Stimulated activated CD8-positive, alpha-beta memory T cell treated with anti-CD3 and anti-CD28 coated beads, Interleukin-7, amount 100 ng/mL, for 1 hour (primary cell): ENCODE measurements at places on chromosomes 7 and 10.

- no peak for DNase-seq
Observed at GRCh38 chr7:117836-118614, 74.3 kb upstream of the FAM20C start.

DNA sequence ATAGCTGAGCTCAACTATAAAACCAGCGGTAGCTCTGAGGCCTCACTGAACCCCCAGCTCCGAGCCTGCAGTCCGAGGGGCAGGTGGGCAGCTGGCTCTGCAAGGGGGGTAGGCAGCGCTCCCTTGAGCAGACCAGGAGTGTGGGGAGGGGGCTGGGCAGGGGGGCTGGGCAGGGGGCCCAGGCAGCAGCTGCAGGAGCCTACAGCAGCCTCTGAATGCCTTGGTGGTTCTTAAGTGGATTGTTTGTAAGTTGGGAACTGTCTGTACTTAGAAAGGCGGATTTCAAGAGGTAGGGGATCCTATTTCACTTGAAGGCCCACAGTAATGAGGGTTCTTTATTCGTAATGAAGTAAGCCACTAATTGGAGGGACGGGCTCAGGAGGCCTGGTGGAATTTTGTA lies 72.3 kb downstream of the ICA1 start:
- DNase-seq = no peak

- no peak for DNase-seq
Observed at GRCh38 chr10:612696-613095, 76.8 kb downstream of the DIP2C start.

DNA sequence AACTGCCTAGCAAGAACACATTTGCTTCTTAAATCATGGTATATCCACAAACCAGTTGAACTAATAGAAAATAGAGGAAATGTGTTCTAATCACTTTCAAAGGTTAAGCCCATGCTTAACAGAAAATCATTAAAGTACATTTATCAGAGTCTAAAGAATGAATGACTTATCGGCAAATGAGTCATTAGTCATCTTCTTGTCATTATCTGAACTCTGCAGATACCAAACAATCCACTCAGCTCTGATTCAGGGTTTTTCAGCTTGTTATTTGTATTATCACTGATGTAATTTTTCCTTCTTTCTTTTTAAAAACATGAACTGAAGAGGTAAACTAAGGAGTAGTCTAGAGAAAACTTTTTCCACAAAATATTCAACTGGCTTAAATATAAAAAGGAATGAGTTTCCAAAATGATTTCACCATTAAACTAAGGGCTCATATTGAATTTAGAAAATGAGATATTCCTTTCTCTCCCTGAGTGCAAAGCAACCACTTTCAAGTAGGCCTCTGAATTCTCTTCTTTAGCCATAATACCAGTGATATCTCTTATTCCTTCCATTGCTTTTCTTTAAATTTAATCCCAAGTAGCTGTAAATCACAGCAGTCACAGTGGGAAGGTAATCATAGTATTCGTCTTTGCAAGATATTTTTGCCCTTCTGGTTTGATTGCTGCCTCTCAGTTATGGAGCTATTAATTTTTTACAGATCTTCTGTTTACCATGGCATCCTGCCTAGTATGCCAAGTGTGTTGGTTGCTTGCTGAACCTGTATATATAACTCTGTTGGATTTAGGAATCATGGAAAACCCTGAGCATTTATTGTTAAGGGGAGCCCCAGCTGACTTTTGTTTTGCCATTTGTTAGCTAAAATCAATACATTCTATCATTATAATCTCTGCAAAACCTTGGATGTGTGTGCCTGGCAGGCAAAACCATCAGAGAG lies 125.1 kb downstream of the THSD7A start:
- DNase-seq = no peak

- DNase-seq = no peak
Observed at GRCh38 chr7:35516498-35516897, 178.4 kb downstream of the HERPUD2 start.

GRCh38 chr10:107749235-107749634 lies 584.7 kb upstream of the SORCS1 start:
- DNase-seq = no peak

DNA sequence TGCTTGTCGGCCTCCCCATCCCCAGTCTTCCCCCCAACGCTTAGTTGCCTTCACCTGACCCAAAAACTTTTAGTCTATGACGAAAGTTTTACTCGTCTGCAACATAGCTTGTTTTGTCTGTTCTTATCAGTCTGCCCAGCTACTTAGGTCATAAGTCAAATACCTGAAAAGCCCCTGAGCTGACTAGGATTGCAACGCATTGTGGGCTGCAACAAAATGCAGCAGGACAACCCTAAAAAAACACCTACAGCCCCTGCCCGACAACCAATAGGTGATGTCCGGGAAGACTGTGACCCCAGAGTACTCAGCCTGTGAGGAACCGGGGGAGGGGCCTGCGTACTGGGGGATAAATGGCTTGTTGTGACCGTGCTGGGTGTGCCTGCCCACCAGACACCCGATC lies 19.3 kb upstream of the GPER1 start:
- no peak for DNase-seq

DNA sequence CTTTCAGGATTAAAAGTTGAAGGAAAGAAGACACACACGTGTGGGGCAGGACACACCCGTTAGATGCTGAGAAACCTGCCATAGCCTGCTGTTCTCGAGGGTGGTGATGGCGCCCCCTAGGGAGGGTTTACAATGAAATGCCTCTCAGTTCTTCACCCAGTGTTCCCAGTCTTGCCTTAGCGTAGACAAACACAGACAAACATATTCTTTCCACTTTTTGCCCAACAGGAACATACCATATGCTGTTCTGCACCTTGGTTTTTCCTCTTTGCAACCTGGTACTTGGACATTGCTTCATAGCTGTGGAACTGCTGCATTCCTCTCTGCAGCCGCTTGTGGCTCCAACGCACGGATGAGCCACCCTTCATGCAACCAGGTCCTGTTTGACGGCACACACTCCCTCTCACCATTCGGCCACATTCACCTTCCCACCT lies 23.3 kb upstream of the HSPA12A start:
- DNase-seq = no peak

DNA sequence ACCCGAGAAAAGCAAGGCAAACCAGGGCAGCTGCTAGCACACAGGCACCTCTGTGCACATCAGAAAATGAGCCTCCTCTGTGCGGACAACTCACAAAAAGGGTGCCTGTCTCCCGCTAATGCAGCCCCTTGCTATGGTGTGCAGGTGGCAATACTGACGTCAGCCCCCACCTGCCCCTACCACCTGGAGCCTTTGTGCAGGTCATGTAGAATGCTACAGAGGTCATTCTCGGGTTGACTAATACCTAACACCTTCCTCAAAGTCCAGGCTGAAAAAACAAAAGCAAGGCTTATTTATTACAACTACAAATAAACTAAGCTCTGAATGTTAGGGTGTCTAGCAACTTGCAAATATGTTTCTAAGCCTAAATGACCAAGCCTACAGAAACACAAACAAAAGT lies 13.9 kb downstream of the PIP4K2A start:
- no peak for DNase-seq

- DNase-seq = no peak
Observed at GRCh38 chr10:93760490-93760889, 2.8 kb downstream of the LGI1 start.

- no peak for DNase-seq
Observed at GRCh38 chr7:73851410-73852338, 9.3 kb upstream of the TMEM270 start.

GRCh38 chr7:22640269-22640668 lies 86.7 kb upstream of the IL6 start:
- no peak for DNase-seq

DNA sequence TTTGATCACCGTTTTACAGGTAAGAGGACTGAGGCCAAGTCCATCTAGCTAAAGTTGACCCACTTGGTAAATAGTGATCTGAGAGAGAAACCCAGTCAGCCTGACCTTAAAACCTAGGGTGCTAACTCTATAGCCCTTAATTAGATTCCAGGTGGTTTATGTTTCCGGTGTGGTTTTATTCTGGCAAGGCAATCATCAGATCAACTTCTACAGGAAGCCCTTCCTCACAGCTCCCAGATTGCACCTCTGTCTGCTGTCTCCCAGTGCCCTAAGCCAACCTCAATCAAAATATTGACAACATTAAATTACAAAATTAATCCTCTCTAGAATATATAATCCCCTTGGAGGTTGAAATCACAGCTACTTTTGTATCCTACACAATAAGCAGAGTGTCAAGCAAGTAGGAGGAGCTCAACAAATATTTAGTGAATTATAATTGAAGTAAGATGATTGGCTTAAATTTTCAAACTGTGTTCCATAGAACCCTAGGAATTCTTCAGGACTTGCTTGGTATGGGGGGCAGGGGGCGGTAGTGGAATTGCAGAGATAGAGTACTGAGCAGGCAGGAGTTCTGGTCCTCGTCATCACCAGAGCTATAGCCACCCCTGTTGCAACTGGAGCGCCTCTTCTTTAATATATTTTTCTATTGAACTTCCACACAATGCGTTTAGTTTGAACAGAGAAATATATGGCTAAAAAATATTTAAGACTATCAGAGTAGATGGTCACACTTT lies 692.8 kb upstream of the LRRN3 start:
- DNase-seq = no peak

- no peak for DNase-seq
Observed at GRCh38 chr10:6416892-6417512, 163.1 kb downstream of the PRKCQ start.

DNA sequence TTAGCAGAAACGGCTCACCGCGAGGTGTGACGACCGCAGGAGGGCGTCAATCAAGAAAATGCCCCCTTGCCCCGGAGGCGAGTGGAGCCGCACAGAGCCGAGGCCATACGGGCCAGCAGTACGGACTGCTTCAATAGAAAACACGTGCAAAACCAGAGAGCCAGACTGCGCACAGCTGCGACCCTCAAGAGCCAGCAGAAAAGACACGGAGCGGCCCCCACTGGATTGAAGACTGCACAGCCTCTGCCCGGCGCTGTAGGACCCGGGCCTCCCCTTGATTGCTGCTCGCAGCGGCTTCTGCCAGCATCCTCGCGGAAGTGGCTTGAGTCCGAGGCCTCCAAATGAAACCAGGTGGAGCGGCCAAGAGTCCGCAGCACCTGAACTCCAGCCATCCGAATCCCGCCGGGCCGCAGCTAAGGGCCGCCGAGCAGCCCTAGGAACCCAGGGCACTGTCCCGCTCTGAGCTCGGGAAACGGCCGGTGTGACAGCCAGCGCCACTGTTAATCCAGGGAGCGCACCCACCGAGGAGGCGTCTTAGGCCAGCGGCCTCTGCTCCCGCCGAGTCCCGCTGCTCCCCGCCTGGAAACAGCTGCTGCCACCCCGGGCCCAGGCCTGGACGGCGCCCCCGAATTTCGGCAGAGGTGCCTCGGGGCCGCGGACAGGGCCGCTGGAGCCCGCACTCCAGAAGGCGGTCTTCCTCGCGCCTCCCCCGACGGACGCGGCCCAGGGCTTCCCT lies 660 bp upstream of the HHEX start:
- no peak for DNase-seq

DNA sequence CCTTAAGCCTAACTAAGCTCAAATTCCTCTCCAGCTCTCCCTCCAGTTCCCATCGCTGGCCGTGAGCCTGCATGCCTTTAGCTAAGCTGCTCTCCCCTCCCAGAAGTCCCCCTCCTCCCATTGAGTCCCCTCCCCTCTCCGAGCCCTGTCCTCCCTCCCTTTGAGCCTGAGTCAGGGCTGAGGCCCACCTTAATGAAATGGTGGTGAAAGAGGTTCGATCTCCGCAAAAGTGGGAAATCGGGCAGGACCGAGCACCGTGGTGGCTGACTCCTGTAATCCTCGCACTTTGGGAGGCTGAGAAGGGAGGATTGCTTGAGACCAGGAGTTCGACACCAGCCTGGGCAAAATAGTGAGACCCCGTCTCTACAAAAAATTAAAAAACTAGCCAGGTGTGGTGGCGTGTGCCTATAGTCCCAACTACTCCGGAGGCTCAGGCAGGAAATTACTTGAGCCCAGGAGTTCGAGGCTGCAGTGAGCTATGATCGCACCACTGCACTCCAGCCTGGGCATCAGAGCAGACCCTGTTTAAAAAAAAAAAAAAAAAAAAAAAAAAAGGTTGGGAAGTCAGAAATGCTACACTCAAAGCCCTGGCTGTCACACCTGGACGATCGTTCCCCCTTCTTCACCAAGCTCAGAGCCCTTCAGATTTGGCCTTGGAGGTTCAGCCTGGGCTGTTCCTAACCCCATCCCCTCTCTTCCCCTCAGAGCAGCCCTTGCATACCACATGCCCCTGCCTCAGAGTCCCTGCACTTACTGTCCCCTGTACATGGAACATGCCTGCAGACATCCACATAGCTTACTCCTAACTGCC lies 995 bp upstream of the CLDN3 start:
- DNase-seq = no peak

GRCh38 chr7:66245008-66245407 lies 39.9 kb downstream of the TPST1 start:
- no peak for DNase-seq

GRCh38 chr10:101295261-101295660 lies 58.7 kb upstream of the BTRC start:
- DNase-seq = no peak

GRCh38 chr7:46660402-46660980 lies 739.4 kb upstream of the IGFBP3 start:
- DNase-seq = no peak

GRCh38 chr7:114940220-114940619 lies 18.3 kb downstream of the MDFIC start:
- no peak for DNase-seq

GRCh38 chr7:139627831-139628230 lies 104.3 kb downstream of the CLEC2L start:
- no peak for DNase-seq

- no peak for DNase-seq
Observed at GRCh38 chr10:86658261-86658741, 4.0 kb downstream of the OPN4 start.

DNA sequence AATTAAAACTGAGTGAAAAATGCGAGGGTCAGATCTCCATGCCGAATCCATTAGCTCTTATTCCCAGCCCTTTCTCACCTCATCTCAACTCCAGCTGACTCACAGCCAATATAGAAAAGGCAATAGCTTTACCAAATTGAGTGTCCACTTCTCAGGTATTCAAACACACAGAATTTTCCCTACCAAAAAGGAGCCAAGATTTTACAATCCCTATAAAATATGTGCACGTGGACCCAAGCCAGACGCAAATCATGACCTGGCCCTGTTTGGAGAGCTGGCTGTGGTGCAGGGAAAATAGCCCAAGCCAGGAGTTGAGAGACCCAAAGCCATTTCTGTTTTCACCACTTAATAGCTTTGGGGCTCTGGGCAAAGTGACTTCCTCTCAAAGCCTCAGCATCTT lies 379.7 kb upstream of the AUTS2 start:
- DNase-seq = no peak

GRCh38 chr7:69465262-69465661 lies 133.0 kb upstream of the AUTS2 start:
- DNase-seq = no peak

- DNase-seq = no peak
Observed at GRCh38 chr7:22452142-22452959, 47.6 kb downstream of the STEAP1B start.

DNA sequence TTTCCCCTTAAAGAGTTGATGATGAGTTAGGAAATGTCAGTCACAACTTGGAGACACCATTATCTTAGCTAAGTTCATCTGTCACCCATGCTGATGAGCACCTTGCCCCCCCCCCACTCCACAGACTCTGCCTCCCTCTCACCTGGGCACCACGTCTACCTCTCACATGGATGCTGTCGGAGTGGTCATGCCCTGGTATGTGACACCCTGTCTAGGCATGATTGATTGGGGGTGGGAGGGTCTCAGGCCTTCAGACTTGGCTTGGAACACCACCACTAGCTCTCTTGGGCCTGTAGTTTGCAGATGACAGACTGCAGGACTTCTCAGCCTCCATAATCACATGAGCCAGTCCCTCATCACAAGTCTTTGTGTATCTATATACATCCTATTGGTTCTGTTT lies 78.0 kb downstream of the WDR37 start:
- no peak for DNase-seq

GRCh38 chr7:132575419-132575981 lies 770 bp downstream of the PLXNA4 start:
- no peak for DNase-seq
